ENCODE measurements at places on chromosomes 7 and 10.
A peak's percentile ranks its signal among the peaks of the same experiment; 100 is the strongest.

DNA sequence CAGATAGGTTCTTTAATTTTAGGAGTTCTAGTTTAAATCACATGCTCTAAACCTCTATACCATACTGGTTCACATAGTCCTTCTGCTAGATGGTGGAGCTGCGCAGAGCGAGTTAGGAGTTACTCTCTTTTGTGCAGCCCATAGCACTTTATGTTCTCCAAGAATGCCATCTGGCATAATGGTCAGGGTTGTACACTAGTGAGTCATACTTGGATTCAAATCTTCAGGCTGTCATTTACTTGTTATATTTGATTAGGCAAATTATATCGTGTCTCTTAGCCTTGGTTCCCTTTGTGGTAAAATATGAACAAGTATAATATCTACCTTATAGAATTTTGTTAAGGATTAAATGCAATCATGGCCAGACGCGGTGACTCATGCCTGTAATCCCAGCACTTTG, 1078.3 kb downstream of the NRG3 start:
- no peak for DNase-seq

GRCh38 chr7:40786909-40787308, 652.1 kb downstream of the SUGCT start:
- no peak for DNase-seq

- no peak for DNase-seq
These were observed 45.0 kb downstream of the VOPP1 start for GRCh38 chr7:55527307-55527706.

DNA sequence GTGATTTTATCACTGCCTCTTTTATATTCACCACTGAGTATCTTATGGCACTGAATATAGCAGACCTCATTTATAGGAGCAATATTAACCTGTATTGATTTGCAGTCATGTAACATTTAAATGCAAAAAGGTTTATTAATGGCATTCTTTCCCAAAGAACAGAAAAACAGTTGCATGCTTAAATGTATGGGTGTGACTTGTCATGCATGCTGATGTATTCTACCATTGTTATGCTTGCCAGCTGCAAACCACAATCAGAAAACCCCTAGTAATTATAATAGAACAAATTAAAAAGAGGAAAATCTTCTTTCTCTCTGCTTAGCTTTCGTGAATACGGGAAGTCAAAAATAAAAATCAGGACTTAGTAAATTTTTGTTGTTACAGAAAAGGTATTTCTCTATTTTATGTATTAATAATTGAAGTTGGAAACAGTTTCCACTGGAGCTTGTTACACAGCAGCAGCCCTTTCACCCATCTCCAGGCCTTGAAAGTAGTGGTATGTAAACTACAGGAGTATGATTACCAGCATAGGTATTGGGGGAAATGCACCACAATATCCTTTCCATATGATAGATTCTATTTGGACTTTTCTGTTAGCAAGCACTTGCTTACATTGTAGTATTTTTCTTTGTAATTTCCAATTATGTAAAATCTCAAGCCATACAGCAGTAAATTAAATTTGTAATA, 147.4 kb upstream of the TEX47 start:
- DNase-seq: no peak

DNA sequence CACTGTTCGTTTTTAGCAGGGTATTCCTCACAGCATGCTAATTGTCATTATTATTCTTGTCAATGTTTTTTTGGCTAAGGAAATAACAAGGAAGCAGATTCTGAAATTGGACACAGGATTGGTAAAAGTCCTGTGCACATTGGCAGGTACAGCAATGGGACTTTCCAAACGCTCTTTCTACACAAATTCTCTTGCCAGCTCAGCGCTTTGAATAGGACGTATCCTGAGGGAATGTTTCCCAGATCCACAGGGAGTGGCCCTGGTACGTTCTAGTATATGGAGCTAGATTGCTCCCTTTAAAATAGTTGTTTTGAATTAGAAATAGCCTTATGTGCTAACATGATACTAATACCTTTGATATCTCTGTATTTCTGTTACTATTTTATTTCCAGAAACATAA, 82.8 kb upstream of the GRB10 start:
- DNase-seq: no peak

DNA sequence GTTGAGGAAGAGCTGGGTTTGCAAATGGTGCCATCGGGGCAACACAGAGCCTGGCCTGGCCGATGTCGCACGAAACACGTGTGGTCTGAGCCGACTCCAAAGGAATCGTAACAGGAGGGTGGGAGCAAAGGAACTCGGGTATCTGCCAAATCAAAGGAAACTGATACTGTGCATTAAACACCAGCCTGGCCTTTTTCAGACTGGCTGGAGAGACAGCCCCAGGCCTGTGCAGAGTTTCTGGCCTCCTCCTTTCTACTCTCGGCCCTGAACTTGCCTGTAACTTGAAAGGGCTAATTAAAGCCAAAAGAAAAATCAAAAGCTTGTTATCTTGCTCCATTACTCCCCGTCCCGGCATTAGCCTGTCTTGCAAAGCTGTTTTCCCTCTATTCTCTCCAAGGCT, 71.4 kb downstream of the PLXNA4 start:
- no peak for DNase-seq

DNA sequence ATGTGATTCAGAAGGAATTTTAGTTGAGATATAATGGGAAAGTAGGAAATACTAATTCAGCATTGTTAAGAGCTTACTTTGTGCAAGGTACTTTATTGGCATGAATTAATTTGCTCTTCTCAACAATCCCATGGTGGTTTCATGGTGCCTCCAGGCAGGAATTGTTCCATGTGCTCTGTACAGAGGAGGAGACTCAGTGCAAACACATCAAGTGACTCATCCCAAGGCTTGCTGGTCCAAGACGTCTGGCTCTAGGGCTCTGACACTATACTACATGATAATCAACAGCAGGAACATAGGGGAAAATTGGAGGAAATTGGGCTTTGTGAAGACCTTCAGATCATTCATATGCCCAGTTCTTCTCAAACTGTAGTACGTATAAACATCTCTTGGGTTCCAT, 66.5 kb upstream of the PRKG1 start:
- no peak for DNase-seq

DNA sequence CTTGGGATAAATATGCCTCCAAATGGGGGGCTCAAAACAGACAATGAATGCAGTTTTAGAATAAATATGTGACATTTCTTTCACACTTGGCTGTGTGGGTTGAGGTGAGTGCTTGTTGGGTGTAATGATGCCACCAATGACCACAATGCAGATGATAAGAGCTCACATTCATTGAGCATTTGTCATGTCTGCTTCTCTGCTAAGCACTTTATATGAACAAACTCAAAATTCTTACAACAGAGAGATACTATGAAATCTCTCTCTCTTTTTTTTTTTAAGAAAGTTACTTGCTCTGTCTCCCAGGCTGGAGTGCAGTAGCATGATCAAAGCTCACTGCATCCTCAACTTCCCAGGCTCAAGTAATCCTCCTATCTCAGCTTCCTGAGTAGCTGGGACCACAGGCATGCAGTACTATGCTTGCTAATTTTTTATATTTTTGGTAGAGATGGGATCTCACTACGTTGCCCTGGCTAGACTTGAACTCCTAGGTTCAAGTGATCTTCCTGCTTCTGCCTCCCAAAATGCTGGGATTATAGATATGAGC, 185.4 kb downstream of the JCAD start:
- DNase-seq: no peak

DNA sequence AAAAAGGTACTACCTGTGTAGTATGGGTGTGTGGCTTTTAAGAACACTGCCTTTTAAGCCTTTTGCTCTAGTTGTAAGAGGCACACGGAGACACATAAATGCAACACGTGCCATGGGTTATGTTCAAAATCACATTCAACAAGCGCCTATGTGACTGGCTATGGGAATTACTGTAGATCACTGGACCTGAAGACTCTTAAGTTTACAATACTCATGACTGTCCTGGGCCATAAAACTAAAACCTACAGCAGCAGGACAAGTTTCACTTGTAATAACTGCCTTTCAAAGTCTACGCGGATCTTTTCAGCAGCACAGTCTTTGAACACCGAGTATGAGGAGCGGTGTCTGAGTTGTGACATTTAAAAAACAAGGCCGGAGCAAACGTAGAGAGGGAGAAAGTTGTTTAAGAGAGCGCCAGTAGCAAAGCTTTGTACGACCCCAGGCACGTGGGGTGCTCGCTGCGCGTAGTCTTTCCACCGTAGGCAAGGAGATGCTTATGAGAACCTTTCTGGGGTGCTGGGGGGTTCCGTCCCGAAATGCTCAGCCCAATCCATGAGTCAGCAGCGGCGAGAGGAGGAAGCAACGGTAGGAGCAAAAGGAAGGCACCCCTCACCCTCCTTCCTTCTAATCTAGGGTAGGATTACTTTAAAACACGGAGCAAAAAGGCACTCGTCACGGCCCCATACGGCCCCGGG, 662 bp downstream of the DNAJC2 start:
- DNase-seq: peak; percentile 30

- DNase-seq: no peak
These were observed 42.7 kb downstream of the SPDYE5 start for GRCh38 chr7:75534727-75535307.

DNA sequence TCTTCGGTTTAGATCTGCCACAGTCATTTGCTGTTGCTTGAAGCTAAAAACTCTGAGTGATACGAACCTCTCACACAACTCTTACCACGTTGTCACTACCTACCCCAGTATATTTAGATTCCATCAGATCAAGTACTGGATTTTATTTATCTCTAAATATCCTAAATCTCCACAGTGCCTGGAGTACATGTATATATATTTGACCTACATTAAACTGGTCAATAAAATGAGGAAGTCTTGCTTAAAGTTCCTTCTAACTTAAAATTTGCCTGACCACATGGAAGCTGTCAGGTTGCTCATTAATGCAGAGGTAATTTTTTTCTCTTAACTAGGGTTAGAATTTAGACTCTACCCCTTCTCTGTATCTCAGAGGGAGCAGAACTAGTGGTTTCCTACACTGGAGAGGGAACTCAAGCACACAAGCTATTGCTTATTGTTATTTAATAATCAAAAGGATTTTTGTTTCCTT, 3.1 kb upstream of the MACC1 start:
- no peak for DNase-seq

DNA sequence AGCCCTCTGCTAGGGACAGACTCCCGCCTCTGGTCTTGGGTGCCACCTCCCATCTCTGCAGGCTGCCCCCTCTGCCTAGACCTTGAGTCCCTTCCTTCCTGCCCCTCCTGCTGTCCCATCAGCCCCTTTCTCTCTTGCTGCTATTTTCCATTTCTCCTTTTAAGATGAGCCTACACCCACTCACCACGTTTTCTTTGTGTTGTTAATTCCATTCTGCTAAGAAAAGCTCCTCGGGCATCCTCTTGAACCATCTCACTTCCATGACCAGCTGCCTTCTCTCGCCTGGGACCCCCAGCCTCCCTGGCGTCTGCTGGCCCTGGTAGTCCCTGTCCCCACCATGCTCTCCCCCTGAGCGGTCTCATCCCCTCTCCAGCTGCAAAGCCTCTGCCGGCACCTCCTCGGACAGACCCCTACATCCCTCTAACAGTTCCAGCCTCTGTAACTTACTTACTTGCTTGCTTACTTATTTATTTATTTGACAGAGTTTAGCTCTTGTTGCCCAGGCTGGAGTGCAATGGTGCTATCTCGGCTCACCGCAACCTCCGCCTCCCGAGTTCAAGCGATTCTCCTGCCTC, 95.8 kb upstream of the SH2B2 start:
- DNase-seq: no peak

DNA sequence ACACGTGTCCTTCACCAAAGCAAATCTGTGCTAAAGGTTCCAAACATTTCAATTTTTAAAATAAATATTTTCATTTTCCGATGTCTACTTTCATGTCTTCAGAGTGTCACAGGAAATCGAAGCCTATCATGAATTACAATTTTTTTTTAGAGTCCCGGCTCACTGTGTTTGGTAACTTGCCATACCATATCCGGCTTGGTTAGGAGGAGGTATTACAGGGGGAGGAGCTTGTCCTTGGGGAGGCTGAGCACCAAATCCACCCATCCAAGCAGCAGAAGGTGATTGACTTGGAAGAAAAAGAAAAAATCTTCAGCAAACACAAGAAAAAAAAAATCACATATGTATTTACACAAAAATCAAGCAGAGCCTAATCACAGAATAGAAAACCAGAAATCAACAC, 21.3 kb downstream of the TIAL1 start:
- no peak for DNase-seq

DNA sequence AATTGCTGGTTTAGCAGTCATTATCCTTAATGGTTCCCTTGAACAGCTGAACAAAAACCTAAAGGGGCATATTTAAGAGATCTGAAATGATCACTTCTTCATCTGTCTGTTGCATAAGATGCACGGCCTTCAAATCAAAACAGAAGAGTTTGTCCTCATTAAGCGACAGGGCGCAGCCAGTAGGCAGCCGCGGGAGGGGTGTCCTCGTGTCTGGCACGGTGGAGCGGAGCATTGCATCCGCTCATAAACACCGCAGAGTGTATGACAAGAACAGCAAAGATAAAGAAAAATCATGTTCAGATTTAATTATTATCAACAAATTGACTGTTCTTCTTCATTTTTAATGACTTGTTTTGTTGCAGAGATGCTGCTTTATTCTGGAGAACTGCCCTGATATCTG, 255.6 kb upstream of the ADARB2 start:
- no peak for DNase-seq

DNA sequence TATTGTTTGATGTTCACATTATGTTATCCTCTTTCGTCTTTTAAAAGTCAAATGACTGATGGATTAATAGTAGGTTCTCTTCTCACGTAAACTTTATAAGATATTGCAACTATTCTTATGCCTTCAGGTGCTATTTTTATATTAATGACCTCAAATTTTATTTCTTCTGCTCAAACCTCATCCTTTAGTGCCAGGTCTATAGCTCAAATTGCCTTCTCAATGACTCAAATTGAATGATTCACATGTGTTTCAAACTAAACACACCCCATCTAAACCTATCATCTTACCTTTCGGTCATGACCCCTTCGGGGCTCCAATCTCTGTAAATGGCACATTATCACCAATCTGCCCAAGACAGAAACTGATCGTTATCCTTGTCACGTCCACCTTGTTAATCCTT, 22.0 kb upstream of the LIPF start:
- no peak for DNase-seq

GRCh38 chr10:63651864-63652263, 130.7 kb downstream of the REEP3 start:
- no peak for DNase-seq

DNA sequence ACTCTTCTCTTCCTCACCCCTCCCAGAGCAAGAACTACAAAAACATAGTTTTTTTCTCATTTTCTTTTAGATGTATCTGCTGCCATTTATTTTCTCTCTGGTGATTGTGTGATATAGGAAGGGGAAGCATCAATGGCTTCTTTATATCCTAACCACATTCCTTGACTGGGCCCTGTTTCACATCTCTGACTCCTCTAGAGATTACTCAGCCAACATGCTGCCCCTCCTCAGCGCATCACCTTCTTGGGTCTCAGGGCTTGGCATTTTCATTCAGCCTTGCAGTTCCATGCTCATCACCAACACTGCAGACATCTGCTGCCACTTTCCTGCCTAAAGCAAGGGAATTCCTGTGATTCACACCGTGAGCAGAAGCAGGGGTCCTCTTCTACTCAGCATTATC, 705.5 kb downstream of the AUTS2 start:
- DNase-seq: no peak

DNA sequence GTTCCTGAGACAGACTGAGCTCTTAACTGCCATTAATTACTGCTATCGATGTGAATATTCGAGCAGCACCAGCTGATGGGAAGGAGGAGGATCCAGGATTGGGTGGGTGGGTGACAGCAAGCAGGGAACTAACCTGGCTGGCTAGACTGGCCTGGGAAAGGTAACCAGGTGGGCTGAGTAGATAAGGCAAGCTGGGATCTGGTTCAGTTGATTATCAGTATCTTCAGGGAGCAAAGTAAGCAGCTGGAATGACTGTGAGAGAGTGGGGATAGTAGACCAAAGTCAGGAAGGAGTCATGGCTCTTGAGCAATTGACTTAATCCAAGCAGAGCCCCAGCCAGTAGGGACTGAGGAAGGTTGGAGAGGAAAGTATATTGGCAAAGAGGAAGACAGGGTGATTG, 46.9 kb upstream of the KMT2E start:
- no peak for DNase-seq
